Astrocyte (in vitro differentiated cells and primary cell): ENCODE measurements at places on chromosomes 5 and 9. TPM values are rescaled to one million over a fixed set of nuclear protein-coding genes. Genes with fewer than 3 reads are reported as not detected.

ARL14EPL gene
- not detected in 2 replicates for total RNA-seq

DNA sequence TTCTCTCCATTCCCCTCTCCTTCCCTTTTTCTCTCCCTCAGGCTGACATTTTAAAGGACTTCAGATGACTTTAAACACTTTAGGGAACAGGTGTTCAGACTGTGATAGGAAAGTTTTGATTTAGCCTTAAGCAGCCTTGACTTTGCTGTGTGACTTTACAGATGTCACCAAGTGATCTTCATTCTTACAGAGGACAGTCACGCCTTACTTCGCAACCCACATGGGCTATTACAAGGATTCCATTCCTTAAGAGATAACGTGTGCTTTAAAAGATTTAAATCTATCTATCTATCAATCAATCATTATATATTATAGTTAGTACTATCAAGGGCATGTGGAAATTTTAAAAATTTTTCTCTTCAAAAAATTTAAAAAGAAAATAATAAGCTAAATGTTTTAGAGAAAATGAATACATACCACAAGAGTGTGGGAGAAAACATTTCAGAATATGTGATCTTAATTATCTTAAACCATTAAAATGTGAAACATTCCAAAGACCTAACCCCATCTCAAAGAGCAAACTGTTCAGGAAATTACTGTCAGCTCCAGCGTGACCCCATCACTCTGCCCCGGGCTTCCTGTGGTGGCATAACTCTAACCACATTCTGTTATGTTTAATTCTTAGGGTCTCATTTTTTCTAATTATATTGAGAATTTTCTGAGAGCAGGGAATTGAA lies 530.5 kb downstream of the SEMA5A start:
- peak; percentile 74 for DNase-seq

- DNase-seq, result no peak
Observed at GRCh38 chr9:76219560-76220151, 174.6 kb downstream of the RFK start.

DNA sequence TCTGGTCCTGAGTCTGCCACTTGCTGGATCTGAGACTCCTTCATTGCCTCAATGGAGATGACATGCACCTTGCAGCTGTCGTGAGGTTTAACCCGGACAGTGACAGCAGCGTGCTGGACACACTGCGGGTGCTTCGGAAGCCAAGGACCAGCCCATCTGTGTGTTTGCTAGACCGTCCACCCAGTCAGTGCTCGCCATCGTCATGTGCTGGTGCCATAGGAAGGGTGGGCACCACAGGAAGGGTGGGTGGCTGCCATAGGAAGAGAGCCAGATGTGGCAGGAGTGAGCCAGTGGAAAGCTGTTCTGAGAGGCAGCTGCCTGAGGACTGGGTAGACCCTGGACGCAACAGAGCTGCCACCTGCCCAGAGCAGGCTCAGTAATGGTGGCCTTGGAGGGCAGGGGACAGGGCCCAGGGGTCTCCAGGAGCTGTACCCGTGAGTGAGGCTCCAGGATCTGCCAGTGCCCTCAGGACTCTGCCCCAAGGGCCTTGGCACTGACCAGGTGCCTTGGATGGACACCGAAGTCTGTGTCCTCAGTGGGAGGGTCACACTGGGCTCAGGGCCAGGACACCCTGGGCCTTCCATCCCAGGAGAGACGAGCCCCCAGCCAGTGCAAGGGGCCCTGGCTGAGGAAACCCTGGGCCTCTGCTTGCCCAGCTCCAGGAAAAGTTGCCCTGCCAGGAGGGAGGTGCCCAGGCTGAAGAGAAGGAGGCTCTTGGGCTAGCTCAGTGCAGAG lies 21.8 kb downstream of the FLT4 start:
- DNase-seq, result no peak

DNA sequence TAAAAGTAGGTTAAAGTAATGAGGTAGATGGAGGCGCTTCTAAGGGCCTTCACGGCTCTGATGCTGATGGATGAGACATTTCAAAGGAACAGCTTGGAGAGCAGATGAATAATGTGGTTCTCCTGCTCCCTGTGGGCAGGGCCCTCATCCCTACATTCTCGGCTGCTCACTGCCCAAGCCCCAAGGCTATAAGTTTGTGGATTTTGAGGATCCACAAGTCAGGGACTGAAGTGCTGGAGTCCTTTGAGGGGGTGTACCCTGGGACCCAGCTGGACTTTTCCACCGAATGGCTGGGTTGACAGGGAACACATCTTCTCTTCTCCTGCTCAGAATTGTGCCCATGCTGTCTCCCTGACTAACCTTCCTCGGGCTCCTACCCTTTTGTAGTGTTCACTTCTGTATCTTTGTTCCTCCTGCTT lies 21.4 kb upstream of the CXCL14 start:
- DNase-seq, result no peak

- DNase-seq, result no peak
Observed at GRCh38 chr5:137075163-137075970, 423.8 kb downstream of the SPOCK1 start.

DNA sequence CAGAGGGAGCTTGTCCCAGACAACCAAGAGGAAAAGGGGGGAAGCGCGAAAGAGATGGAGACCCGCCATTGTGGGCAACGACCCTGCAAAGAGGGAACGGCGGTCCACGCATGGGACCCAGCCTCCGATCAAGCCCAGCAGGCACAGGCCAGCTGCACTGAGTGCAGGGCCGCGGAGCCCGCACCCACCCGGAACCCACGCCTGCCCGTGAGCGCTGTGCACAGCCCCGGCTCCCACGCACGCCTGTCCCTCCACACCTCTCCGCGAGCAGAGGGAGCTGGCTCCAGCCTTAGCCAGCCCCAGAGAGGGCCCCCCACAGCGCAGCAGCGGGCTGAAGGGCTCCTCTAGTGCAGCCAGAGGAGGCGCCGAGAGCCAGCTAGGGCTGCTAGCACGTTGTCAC lies 416.5 kb downstream of the DMRTA1 start:
- DNase-seq, result no peak

RFESD gene
- total RNA-seq, result 0.87 and 2.2 TPM in 2 replicates

GRCh38 chr9:110257097-110257841 lies 962 bp upstream of the TXN start:
- peak; percentile 16 for DNase-seq

DNA sequence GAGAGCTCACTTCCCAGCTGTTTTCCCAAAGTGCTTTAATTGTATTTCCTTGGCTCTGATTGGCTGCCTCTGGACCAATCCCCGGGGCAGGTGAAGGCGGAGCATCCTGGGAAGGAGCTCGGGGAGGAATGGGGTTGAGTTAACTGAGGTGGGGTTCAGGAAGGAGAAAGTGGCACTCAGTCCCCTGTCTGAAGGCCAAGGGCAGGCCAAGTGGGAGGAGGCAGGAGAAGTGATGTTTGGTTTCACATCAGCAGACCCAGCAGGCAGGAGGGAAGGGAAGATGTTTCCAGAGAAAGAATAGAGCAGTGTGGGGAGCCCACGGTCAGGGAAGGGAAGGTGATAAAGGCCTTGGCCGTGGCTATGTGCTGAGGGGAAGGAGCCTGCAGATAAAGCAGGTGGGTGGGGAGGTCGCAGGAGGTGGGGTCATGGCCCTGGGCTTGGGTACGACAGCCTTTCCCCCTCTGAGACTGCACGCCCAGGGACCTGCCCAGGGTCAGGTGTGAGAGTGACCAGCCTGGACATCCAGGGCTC lies 3.1 kb downstream of the TSPAN17 start:
- no peak for DNase-seq

DNA sequence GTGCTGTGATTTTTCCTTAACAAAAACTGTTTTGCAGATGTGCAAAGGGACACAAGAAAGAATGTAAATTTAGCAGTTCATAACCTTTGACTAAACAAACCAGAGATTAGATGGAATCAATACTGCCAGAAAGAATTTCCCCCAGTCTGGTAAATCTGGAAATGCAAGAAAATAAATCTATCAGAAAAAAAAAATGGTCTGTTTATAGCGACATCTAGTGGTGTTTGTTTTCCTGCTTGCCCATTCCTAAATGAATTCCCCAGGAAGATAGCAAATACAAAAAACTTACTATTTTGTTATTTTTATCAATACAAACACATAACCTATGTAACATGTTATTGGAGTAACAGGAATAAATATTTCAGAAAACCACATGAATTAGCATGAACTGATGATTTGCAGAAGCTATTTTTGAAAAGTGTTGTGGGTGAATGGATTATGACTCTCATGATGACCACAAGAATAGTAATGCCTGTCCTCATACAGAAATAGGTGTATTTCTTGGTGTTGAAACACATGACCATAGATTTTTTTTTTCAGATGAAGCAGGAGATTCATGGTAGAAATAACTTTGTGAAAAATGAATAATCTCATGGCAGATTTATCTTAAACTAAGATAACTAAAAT lies 1703.8 kb downstream of the MAT2B start:
- DNase-seq, result peak; percentile 24

SHISAL2B gene
- not detected in 2 replicates for total RNA-seq

PRR16 gene
- total RNA-seq, result 8.8 and 9.1 TPM in 2 replicates

DNA sequence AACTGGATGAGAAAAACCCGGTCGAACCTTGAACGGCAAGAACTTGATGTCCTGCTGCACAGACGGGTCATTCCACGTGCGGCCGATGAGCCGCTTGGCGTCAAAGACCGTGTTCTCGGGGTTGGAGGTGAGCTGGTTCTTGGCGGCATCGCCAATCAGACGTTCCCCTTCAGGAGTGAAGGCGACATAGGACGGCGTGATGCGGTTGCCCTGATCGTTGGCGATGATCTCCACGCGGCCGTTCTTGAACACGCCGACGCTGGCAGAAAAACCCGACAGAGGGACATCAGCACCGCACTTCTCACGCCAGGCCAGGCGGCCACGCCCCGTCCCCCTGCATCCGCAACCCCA lies 519 bp downstream of the HSPA5 start:
- no peak for DNase-seq

DNA sequence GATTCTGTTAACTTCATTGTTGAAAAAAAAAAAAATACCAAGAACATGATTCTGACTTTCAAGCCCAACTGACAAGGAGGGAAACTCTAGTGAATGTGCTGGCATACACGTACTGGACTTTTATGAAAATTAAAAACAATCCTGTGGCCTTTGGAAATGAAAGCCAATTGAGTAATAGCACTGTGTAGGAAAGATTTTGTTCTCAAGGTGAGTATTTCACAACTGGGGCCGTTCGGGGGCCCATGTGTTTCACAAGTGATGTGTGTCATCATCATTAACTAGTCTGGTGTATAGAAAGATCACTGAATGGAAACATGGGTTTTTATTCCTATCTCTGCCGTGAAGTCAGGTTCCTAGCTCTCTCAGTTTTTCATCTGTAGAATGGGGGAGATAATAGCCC lies 605.0 kb upstream of the CLINT1 start:
- no peak for DNase-seq

- no peak for DNase-seq
Observed at GRCh38 chr9:31839273-31839672, 545.2 kb upstream of the ACO1 start.

- peak; percentile 66 for DNase-seq
Observed at GRCh38 chr5:43649256-43649655, 46.3 kb downstream of the NNT start.

DNA sequence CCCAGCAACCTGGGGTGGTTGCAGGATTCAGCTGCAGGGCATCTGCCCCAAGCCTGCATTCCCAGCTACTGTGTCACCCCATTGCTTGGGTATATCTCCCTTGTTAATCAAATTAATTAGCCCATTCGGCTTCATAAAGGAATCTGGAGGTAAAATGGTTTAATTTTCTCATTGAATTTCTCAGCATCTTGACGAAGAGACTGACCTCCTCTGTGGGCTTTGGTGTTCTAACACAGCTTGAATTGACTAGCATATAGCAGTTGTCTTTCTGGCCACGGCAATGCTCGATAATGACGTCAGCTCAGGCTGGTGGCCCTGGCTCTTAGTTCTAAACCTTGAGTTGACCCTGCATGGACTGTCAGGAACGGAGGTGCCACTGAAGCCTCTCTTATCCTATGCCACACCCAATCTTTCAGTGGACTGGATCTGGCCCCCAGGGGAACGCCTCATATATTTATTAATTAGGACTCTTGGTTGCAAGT lies 72.4 kb downstream of the MSX2 start:
- DNase-seq, result no peak

POU5F2 gene
- 0.43 and 0.54 TPM in 2 replicates for total RNA-seq

GRCh38 chr5:151531581-151531980 lies 59.5 kb downstream of the FAT2 start:
- DNase-seq, result no peak

GRCh38 chr9:30258094-30258493 lies 2126.3 kb upstream of the ACO1 start:
- no peak for DNase-seq

GRCh38 chr9:18060269-18060934 lies 413.6 kb upstream of the ADAMTSL1 start:
- no peak for DNase-seq

DNA sequence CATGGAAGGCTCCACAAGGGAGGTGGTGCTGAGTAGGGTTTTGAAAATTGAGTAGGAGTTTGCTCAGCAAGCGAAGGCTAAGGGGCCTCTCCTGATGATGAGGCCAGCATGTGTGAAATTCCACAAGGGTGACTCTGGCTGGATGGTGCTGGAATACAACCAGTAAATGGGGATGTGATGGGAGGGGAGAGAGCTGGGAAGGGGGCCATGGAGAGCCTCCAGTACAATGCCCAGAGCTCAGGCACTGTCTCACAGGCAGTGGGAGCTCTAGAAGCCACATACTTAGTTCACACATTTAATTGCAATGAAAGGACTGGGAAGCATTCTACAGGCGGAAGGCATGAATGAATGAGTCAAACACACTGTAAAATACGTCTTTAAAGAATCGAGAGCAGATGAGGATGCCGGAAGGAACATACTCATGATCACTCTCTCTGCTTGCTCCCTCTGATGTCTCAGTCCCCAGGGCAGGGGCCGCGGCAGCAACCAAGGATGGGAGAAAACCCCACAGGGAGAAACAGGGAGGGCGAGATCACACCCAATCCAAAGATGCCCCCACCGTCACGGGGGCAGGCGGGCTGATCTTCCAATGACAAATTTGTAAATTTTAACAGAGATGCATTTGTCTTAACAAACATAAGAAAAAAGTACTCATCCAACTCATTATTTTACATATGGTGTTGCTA lies 261.0 kb downstream of the NSG2 start:
- peak; percentile 29 for DNase-seq

DNA sequence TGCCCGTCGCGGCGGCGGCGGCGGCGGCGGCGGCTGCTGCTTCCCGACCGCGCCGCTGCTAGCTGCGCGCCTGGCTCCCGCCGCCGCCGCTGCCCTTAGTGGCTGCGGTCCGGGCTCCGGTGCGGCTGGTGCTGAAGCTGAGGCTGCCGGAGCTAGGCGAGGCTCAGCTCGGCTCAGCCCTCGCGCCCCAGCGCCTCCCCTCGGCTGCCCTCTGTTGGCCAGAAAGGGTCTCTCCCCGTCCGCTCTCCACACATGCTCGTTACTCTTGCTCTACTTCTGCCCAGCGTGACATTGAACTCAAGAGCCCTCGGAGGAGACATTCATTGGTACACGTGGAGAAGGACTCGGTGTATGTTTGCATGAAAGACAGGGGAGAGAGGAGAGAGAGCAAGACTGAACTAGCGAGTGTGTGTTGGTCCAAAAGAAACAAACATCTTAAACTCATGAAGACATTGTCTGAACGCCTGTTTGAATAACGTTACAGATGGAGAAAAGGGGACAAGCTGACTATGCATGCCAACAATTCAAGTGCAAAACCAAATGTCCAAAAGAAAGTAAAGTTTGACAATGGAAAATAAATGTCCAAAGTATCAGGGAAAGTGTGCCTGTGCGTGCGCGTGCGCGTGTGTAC lies at the start of gene HCN1:
HCN1 (minus strand) TSS at position 175 of the 631 bp plus-strand sequence.
- peak; percentile 55 for DNase-seq
